Substantia nigra (tissue), 51 donors: ENCODE measurements at places on chromosomes 6 and 20.

GRCh38 chr6:24827970-24828369 lies 29.3 kb upstream of the ARMH2 start:
- no peak for DNase-seq

DNA sequence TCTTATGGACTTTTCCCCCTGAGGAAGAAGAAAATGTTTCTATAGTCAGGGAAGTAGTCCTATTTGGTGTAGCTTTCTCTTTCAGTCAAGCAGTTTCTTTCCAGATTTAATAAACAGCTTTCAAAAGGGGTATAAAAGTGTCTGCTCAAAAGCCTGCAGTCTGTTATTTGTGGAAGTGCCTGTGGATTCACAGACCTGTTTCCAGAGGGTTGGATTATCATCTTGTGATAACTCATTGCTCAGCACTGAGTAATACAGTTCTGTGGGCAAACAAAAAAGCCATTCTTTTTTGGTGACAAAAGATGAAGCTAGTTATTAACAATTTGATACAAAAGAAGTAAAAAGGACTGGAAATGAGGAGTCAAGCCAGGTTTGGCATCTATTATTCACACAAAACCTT lies 358.2 kb upstream of the ID4 start:
- no peak for DNase-seq

GRCh38 chr6:31567531-31568370 lies 4.3 kb upstream of the LTA start:
- no peak for DNase-seq

GRCh38 chr6:46437671-46438221 lies 53.5 kb downstream of the RCAN2 start:
- no peak for DNase-seq

- no peak for DNase-seq
These were observed 1.3 kb downstream of the SLC39A7 start for GRCh38 chr6:33201935-33202334.

DNA sequence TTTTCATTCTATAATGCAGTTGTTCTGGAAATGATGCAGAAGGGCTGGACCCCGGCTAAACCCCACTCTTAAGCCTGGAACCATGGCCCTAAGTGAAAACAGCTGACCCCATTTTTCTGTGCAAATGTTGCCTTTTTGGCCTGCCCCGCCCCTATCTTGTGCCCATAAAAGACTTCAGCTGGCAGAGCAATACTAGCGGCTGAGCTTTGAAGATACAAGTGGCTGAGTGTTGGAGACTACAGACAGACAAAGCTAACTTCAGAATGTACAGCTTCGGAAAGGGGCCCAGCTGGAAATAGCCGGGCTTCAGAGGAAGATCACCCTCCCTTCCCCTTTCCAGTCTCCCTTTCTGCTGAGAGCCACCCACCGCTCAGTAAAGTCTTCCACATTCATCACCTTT lies 258.6 kb upstream of the SPTLC3 start:
- no peak for DNase-seq

DNA sequence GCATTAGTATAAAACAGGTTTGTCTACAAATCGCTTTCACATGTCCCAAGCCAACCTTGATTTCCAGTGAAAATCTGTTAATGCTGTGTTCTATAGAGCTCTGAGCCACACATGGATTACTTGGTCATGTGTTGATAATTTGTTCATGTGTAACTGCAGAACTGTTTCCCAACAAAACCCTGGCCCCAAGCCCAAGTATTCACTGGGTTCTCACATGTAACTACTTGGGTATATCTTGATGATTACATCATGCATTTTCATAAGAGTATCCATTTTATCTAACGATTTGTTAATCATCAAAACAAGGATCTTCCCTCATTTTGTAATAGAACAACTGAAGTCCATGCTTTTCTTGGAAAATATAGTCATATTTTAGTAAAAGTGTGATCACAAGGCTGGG lies 657.6 kb downstream of the PRKN start:
- no peak for DNase-seq

DNA sequence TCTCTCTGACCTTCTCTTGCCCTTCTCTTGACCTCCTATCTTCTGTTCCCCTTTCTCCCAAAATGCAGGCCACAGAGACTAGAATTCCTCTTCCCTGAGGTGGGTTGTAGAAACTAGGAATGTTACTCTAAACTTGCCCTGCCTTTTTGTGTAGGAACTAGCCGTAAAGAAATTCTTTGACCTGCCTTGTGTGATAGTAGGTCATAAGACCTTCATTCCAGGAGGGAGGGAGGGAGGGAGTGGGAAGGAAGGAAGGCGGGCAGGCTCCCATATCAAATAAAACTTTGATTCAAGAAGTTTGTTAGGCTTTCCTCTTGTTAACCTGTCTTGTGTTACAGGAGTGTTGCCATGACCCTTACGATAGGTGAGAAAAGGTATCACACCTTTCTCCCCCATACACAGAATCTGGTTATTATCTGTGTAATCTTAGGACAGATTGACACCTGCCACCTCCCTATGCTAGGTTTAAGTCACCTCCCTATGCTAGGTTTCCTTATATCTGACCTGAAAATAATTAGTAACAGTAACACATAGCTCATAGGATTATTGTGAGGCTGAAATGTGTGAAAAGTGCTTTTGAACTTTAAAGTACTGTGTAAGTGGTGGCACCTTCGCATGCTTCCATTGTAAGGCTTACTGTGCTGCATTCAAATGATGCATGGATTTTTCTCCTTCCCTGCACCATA lies 32.6 kb upstream of the FUCA2 start:
- DNase-seq: no peak

GRCh38 chr6:151757506-151757955 lies 50.0 kb upstream of the ESR1 start:
- no peak for DNase-seq

- DNase-seq: no peak
These were observed 46.0 kb downstream of the RNF217 start for GRCh38 chr6:125008261-125008703.

- DNase-seq: no peak
These were observed 212.1 kb upstream of the PHACTR1 start for GRCh38 chr6:12504325-12504966.

GRCh38 chr20:43751167-43752050 lies 24.6 kb upstream of the GTSF1L start:
- DNase-seq: no peak

DNA sequence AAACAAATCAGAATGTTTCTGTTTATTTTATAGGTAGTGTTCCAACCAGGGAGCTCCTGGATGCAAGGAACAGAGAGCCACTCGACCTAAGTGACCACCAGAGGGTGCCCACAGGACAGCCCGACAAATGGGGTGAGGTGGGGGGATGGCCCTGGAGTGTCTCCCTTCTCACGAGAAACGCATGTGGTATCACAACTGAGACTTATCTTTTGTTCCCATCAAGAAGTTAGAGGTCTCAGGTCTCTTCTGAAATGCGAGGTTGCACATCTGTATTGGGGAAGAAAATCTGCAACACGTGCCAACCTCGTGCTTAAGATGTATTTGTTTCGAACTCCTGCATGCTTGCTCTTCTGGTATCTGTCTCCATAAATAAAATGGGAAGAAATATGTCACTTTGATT lies 104.0 kb downstream of the ISM1 start:
- DNase-seq: no peak
